Parietal lobe (tissue), 2 donors: ENCODE measurements at places on chromosomes 2 and 18. TPM values are rescaled to one million over a fixed set of nuclear protein-coding genes. Genes with fewer than 3 reads are reported as not detected.

Gene SLC9A4
- 0.63 TPM for total RNA-seq

Gene ANKRD30B
- total RNA-seq: 2.2 TPM

Gene LCT
- total RNA-seq: not detected

Gene TRIM54
- total RNA-seq: not detected

Gene EN1
- not detected for total RNA-seq
